Mesenteric fat pad (tissue), 1 donor: ENCODE measurements at places on chromosomes 12 and 14. TPM values are rescaled to one million over a fixed set of nuclear protein-coding genes. Genes with fewer than 3 reads are reported as not detected.

Gene PRH2
- not detected for total RNA-seq

Gene MDGA2
- not detected for total RNA-seq

GRCh38 chr12:88360343-88360742 is 218.2 kb downstream of the TMTC3 start:
- DNase-seq: no peak

Gene RNF41
- total RNA-seq: 93.8 TPM

- no peak for DNase-seq
Observed at GRCh38 chr12:97643924-97644323, 181.3 kb downstream of the RMST start.

GRCh38 chr12:94421868-94422740 is 37.6 kb downstream of the CEP83 start:
- no peak for DNase-seq

DNA sequence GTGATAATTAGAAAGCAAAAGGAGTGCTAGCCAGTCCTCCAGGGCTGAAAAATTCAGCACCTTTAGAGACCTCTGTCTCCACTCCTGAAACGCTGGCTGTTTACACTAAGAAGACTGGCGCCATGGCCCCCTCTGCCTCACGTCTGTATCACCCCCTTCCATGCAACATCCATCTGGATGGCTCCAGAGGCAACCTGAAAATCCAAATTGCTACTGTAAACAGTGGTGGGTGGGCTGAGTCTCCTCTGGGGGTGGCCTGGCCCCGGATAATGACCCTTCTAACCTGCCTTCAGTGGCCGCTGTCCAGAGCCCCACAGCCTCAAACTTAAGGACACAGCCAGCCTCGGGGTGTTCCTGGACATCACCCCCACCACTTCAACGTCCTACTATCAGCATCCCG is 1.4 kb downstream of the PRKD1 start:
- no peak for DNase-seq

Gene AQP6
- not detected for total RNA-seq

GRCh38 chr14:75960231-75960630 is 21.6 kb downstream of the TGFB3 start:
- DNase-seq: no peak

Gene CDH24
- 2.4 TPM for total RNA-seq
